Aorta (tissue), 5 donors: ENCODE measurements at places on chromosomes 7 and 10. TPM values are rescaled to one million over a fixed set of nuclear protein-coding genes. Genes with fewer than 3 reads are reported as not detected.

NPC1L1 gene
- 0.79 TPM for polyA plus RNA-seq

CPED1 gene
- polyA plus RNA-seq = 39.5 TPM

GRCh38 chr10:86918022-86918471, 39.4 kb downstream of the MMRN2 start:
- no peak overlapping the region for H3K4me3 ChIP-seq
- H3K36me3 ChIP-seq = peaks cover 2% of the 10 kb centered on the region
- H3K27me3 ChIP-seq = no peaks in the 10 kb centered on the region
- no peaks in the 10 kb centered on the region for H3K4me1 ChIP-seq
- no peak for DNase-seq
- H3K27ac ChIP-seq = peak overlapping the region; percentile 42

- H3K4me3 ChIP-seq = no peak overlapping the region
- no peak overlapping the region for H3K27ac ChIP-seq
- DNase-seq = no peak
- no peaks in the 10 kb centered on the region for H3K27me3 ChIP-seq
Observed at GRCh38 chr10:57798830-57799229, 468.9 kb downstream of the IPMK start.

DNA sequence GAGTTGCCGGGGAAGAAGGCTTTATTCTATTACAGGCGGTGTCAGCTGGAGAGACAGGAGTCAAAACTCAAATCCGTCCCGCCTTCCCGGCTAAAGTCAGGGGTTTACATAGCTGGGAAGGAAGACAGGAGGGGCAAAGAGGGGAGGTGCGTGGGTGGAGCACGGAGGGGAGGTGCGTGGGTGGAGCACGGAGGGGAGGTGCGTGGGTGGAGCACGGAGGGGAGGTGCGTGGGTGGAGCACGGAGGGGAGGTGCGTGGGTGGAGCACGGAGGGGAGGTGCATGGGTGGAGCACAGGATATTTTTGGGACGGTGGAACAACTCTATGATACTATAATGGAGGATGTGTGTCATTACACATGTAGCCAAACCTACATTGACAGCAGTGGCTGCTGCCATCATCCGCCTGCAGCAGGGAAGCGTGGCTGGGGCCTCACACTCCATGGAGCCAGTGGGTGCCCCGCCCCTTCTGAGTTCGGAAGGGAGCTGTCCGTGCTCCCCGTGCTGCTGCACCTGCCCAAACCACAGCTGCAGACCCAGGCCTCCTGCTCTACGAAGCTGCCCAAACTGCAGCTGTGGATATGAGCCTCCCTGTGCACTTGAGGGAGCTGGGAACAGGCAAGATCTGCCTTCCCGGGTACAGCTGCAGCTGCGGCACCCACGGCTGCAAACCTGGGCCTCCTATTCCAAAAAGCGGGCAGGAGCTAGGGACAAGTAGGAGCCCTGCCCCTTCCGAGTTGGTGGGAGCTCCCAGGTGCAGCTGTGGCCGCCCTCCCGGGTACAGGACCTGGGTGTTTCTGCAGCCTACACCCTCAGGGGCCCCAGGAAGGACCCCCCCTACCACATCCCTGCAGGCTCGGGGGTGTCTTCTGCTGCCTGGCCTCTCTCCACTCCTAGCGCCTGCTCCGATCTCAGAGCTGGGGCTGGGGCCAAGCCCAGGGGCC, 119.4 kb downstream of the DYNC2I1 start:
- H3K4me3 ChIP-seq = no peak overlapping the region
- H3K27ac ChIP-seq = no peak overlapping the region
- no peaks in the 10 kb centered on the region for H3K4me1 ChIP-seq
- no peaks in the 10 kb centered on the region for H3K27me3 ChIP-seq
- no peaks in the 10 kb centered on the region for H3K36me3 ChIP-seq

DNA sequence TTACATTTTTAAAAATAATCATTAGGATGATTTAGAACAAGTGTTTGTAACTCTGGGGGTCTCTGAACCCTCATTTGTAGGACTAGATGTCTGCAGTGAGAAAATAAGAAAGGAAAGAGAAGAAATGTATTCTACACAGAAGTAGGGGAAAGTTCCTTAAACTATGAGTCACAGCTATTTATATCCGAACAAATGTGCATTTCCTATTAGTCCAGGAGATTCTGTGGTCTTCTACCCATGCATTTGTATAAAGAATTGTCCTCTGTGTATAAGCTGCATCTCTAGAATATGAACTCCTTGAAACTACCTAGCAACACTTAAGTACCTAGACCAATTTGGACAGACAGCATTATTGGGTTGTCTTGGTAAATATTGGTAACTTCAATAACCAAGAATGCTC, 15.9 kb upstream of the CD36 start:
- DNase-seq = no peak
- H3K36me3 ChIP-seq = no peaks in the 10 kb centered on the region

GRCh38 chr10:26612151-26612915, 85.2 kb upstream of the PDSS1 start:
- DNase-seq = no peak
- no peaks in the 10 kb centered on the region for H3K36me3 ChIP-seq
